Hypothalamus (tissue), 51 donors: ENCODE measurements at places on chromosomes 2 and 18.

DNA sequence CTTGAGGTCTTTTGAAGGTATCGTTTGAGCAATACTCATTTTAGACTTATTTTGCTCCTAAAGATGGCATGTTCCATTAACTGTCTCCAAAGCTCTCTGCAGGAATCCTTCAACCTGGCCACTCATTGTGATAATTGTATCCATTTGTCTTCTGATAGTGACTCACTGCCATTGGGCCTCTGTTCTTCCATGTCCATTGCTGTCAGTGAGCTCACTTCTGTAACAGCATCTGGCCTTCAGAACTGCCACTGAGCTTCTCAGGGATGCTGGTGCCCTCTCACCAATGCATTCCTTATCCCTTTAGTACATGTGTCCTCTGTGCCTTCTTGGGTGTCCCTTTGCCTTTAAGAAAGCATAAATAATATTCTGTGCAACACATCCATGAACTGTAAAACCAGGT, 71.6 kb downstream of the MREG start:
- DNase-seq = no peak

DNA sequence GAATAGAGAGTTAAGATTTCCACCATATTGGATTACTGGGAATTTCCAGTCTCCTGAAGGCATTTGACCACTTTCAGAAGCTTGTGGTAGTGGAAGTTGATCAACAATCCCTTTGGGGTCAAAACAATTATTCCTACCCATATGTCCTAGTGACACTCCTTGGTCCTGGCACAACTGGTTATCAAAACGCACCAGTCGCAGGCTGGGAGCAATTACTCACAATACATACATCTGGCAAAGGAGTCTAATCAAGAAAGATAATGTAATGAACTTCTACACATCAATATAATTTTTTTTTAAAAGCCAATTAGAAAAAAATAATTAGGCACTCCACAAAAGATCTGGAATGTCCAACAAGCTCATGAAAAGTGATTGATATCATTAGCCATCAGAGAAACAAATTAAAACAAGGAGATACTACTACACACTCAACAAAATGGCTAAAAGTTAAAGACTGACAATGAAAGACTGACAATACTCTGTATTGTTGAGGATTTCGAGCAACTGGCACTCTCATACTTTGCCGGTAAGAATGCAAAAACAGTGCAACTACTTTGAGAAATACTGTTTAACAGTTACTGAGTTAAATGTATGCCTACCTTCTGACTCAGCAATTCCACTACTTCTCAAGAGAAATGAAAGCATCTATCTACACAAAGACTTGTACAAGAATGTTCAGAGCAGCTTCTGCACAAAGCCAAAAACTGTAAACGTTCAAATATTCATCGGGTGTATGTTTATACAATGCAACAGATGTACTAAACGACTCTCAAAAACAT, 2.0 kb downstream of the INO80C start:
- no peak for DNase-seq

- no peak for DNase-seq
Measured at GRCh38 chr18:73908323-73908722, 239.3 kb downstream of the FBXO15 start.

DNA sequence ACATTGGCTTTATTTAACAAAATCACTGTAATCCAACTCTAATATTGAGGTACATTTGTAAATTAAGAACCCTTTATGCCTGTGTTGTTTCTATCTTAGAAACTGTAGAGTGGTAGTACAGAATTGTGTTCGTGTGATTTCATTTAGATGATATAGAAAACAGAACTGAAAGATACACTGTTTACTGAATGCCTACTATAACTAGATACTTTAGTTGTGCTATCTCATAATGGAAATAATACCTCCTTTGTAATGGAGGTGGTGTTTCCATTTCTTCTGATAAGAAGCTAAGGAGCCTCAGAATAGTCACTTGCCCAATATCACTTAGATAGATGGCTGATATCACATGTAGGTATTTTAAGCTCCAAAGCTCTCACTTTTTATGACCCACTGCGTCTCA, 62.5 kb upstream of the UBXN4 start:
- DNase-seq = no peak

GRCh38 chr2:83487451-83487850, 971.6 kb downstream of the SUCLG1 start:
- no peak for DNase-seq

DNA sequence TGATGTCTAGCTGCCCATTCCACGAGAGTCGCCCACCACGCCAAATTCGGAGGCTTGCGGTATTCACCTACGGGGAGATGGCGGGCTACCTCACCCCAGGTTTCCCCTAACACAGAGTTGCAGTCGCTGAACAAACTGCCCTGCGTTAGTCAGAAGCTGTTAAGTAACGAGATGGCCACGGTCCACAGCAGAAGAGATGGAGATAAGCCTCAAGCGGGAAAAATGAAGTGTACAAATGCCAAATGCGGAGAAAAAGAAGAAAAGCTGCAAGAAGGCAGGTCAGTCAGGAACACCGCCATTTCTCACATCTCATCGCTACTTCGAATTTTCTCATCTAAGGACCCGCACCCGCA, 425 bp downstream of the ASB3 start:
- DNase-seq = no peak

- DNase-seq = peak; percentile 21
Measured at GRCh38 chr2:99397266-99397920, 60.2 kb downstream of the EIF5B start.

- DNase-seq = no peak
Measured at GRCh38 chr2:133541376-133541775, 26.9 kb downstream of the NCKAP5 start.

- DNase-seq = no peak
Measured at GRCh38 chr2:142758973-142759372, 118.5 kb upstream of the KYNU start.

- no peak for DNase-seq
Measured at GRCh38 chr2:48235076-48235475, 294.9 kb upstream of the STON1 start.

DNA sequence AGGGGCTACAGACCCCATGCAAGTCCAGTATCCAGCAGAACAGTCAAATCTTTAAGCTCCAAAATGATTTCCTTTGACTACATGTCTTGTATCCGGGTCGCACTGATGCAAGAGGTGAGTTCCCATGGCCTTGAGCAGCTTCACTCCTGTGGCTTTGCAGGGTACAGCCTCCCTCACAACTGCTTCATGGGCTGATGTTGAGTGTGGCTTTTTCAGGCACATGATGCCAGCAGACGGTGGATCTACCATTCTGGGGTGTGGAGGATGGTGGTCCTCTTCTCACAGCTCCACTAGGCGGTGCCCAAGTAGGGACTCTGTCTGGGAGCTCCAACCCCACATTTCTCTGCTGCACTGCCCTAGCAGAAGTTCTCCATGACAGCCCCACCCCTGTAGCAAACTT, 208.4 kb downstream of the INSIG2 start:
- no peak for DNase-seq

GRCh38 chr2:72148837-72149555, 1.3 kb upstream of the CYP26B1 start:
- no peak for DNase-seq

GRCh38 chr2:157792335-157793052, 83.6 kb downstream of the ACVR1 start:
- DNase-seq = no peak

- no peak for DNase-seq
Measured at GRCh38 chr2:237222178-237222577, 136.5 kb downstream of the COPS8 start.
